Activated CD8-positive, alpha-beta memory T cell treated with anti-CD3 and anti-CD28 coated beads for 48 hours (primary cell): ENCODE measurements at places on chromosomes 12 and 14.

GRCh38 chr12:96221391-96221790 is 27.2 kb downstream of the ELK3 start:
- DNase-seq = no peak

- DNase-seq = no peak
These were observed 23.2 kb downstream of the GPR137C start for GRCh38 chr14:52575858-52576257.

DNA sequence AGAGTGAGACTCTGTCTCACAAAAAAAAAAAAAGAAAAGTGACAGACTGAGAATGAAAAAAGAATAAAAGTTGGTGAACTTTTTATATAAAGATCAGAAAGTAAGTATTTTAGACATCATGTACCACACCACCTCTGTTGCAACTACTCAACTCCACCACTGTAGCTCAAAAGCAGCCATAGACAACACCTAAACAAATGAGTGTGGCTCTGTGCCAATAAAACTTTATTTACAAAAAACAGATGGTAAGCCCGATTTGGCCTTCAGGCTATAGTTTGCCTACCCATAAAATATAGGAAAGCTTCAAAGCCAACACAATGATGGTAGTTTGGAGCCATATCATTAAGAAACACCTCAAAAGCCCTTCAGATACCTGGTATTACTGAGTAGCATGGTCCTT is 154.5 kb upstream of the FOXN3 start:
- DNase-seq = no peak

DNA sequence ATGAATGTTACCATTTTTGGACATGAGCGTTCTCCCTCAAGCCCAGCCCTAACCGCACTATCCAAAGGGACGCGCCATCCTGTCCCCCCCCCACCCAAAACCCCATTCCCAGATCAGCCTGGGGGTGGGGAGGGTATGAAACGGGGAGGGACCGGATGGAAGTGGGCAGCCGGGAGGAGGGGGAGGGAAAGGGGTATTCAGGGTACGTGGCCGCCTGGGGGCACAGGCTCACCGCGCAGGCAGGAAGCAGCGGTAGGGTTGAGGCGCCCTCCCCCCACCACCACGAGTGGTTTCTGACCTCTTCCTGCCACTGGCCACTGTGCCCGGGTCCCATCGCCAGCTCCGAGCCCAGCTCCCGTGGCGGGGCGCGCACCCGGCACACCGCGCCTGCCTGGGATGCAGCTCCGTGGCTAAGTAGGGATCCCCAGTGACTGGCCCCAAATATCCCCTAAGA is 1.4 kb downstream of the ACTN1 start:
- DNase-seq = peak; percentile 60

- DNase-seq = no peak
These were observed 184.4 kb upstream of the CCND2 start for GRCh38 chr12:4089121-4089606.

DNA sequence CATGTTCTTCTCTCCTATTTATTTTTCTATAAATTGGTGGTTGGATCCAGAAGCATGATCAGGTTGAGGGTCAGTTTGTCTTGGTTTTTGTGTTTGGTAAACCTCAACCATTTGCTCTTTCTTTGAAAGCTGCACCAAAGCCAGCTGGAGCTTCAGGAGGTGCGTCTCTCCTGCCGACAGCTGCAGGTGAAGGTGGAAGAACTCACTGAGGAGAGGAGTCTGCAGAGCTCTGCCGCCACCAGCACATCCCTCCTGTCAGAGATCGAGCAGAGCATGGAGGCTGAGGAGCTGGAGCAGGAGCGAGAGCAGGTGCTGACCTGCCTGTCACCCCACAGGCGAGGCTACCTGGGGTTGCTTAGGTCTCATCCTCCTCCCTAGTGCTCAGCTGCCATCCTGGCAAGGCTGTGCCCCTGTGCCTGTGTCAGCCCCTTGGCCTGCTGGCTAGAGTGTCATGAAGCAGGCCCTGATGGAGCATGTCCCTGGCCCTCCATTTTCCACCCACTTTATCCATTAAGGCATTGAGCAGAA is 45.0 kb downstream of the RAB35 start:
- no peak for DNase-seq

DNA sequence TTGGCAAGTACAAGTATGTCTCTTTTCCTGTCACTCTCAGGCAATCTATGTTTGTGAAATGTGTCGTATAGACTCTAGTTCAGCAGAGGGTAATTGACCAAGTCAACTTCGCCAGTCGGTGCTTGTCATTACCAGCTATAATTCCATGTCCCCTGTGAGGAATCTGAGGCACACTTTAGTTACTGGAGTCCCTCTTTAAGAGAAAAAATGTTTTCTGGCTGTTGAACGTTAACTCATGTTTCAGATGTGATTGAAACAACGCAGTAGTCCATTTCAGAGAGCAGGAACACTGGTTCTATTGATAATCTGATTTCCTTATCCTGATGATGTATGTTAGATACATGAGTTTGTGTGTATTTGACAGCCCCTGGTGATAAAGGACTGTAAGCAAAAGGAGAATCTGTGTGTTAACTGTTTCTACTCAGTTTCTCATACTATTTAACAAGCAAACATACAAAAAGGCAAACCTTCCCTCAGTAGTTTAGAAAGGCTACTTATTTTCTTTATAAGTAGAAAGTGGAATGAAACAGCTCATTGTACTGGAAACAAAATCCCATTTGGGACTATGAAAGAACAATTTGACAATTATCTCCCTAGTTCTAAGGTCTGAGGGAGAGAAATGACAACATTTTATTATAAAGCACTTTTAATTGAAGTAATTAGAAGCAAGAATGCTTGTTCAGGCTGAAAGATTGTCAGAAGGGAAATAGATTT is 161.1 kb upstream of the TRHDE start:
- DNase-seq = no peak
